ENCODE measurements at places on chromosomes 3 and 15. TPM values are rescaled to one million over a fixed set of nuclear protein-coding genes. Genes with fewer than 3 reads are reported as not detected.

DNA sequence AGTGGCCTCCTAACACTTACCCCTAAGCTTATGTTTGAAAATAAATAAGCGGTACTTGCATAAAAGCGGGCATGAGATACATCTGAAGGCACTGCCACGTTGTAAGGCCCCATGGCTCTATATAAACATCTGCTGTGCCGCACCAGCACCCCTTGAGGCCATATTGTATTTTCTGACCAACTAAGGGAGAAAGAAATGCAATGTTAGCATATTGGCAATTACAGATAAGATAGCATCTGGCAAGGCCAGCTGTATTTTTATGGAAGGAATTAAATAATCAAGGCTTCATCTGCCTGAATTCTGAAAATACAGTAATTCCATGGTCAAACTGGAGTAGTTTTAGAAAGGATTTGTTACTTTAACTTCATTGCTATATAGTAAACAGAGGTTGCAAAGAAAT, 28.7 kb downstream of the TMEM39A start:
- H3K27me3 ChIP-seq, result no peaks in the 10 kb centered on the region
- H3K27ac ChIP-seq, result no peak overlapping the region
- no peak overlapping the region for H3K4me3 ChIP-seq

GRCh38 chr15:92877000-92877399, 23.1 kb upstream of the CHD2 start:
- no peak overlapping the region for H3K4me3 ChIP-seq
- no peaks in the 10 kb centered on the region for H3K27me3 ChIP-seq
- peaks cover 53% of the 10 kb centered on the region for H3K4me1 ChIP-seq
- no peaks in the 10 kb centered on the region for H3K36me3 ChIP-seq

Gene DUOXA1
- 0.24 TPM for total RNA-seq

DNA sequence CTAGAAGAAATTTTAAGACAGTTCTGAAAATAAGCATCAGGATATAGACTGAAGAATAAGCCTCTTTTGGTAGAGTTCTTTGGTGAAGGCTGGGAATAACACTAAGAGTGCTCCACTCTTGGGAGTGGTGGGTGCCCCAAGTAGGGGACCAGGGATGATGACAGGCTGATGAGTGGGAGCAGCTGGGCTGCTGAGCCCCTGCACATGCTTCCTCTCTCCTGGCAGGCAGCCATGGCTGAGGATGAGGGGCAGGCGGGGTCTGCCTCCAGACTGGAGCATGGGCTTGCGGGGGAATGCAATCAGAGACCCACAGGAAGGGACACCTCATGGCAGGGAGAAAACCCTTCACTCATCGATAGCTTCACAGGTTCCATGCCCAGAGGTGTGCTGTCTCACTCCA, 72.6 kb upstream of the RORA start:
- no peaks in the 10 kb centered on the region for H3K27me3 ChIP-seq
- no peak overlapping the region for H3K4me3 ChIP-seq
- DNase-seq, result no peak
- no peak overlapping the region for H3K27ac ChIP-seq
- no peaks in the 10 kb centered on the region for H3K4me1 ChIP-seq
- no peaks in the 10 kb centered on the region for H3K36me3 ChIP-seq

Gene CAND2
- 0.42 TPM for total RNA-seq

- DNase-seq, result peak; percentile 34
- H3K27ac ChIP-seq, result peak within 1 kb of the TSS; percentile 47
- H3K4me3 ChIP-seq, result peak within 1 kb of the TSS; percentile 34
- H3K4me1 ChIP-seq, result peaks cover 19% of the 10 kb centered on the region
- no peaks in the 10 kb centered on the region for H3K27me3 ChIP-seq
Observed at GRCh38 chr3:9769426-9770275, at the start of gene CAMK1. Gene CAMK1 (minus strand): TSS chr3:9769947. CDS start chr3:9767749, 2,198 bp downstream.

DNA sequence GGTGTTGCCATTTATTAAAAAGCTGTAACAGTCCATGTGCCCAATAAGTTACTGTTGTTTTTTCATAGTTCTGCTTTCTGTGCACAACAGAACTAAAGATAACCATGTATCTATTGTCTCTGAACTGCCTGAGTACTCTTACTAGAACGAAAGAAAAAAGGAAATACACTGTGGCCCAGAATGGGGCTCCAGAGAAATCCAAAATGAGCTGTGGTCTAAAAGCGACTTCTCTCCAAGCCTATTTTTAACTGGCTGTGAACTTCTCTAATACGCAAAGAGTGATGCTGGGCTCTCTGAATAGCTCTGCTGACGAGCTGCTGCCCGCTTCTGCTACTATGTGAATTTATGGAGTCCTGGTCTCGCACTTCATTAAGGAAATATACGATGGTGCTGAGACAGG, 56.2 kb upstream of the LPP start:
- no peak overlapping the region for H3K4me3 ChIP-seq
- peaks cover 12% of the 10 kb centered on the region for H3K4me1 ChIP-seq
